ENCODE measurements at places on chromosomes 3 and 15.
A peak's percentile ranks its signal among the peaks of the same experiment; 100 is the strongest.

GRCh38 chr3:171044835-171045793, 18.6 kb upstream of the SLC2A2 start:
- DNase-seq, result peak; percentile 53

DNA sequence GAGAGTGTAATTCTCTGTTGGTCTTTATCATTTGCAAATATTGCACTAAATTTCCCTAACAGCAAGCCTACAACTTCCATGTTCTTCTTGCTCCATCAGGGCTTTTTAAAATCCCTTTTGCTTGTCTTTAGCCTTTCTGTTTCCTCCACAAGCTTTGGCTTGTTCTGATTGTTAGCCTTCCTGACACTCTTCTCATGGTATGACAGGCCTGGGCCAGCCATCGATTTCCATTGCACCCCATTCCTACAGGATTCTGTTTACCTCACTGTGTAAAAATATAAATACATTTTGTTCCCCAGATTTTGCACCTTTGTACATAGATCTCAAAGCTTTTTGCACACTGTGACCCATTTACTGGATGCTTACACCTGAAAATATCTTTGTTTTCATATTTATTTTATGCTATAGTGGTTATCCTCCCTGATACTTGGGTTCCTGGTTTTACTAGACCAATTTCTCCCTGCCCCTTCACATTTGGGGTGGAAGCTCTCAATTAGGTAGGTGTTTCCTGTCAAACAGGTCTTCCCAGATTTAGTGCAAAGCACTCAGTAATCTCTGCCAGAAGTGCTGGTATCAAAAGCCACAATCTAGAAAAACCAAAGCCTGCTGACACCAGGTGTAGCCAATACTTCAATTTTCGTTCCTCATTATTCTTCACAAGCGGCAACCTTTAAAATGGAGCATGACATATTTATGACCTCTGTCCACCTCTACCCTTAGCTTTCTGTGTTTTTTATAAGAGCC, 57.9 kb upstream of the PPP2R3A start:
- peak; percentile 66 for DNase-seq

- DNase-seq, result no peak
Measured at GRCh38 chr3:171986176-171986575, 53.2 kb upstream of the FNDC3B start.

GRCh38 chr3:108406661-108407206, 103.7 kb downstream of the MYH15 start:
- peak; percentile 7 for DNase-seq

GRCh38 chr3:11080492-11080891, 73.8 kb upstream of the HRH1 start:
- DNase-seq, result no peak

DNA sequence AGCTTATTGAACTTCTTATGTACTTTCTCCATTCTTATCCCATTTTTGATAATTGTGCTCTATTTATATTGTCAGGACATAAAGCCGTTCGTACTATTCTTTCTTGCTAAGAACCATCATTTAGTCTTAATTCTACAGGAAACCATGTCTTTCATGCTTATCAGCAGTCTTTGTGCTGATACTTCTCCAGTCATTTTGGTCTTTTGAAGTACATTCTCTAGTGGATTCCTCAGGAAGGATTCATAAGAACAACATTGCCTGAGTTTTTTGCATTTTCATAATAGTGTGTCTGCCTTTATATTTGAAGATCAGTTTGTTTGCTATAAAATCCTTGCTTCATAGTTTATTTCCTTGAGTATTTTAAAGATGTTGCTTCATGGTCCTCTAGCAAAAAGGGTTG, 126.6 kb upstream of the NEO1 start:
- DNase-seq, result no peak
